ENCODE measurements at places on chromosomes 1 and 21. TPM values are rescaled to one million over a fixed set of nuclear protein-coding genes. Genes with fewer than 3 reads are reported as not detected.

PTGFR gene
- total RNA-seq: 0.43 TPM

ITLN1 gene
- total RNA-seq: not detected

SEMA6C gene
- 24.4 TPM for total RNA-seq

TMEM52 gene
- total RNA-seq: 13.4 TPM

PHLDA3 gene
- total RNA-seq: 111 TPM

CD48 gene
- 0.45 TPM for total RNA-seq

PARS2 gene
- 14.8 TPM for total RNA-seq

PRAMEF5 gene
- total RNA-seq: not detected

FBXO44 gene
- 30.8 TPM for total RNA-seq

C1orf105 gene
- not detected for total RNA-seq

SLC44A5 gene
- 11.7 TPM for total RNA-seq

ADAMTS5 gene
- 0.47 TPM for total RNA-seq

CDCA8 gene
- 35.3 TPM for total RNA-seq

FOXO6 gene
- total RNA-seq: 4.5 TPM

SPRR1A gene
- total RNA-seq: not detected

RCSD1 gene
- 0.73 TPM for total RNA-seq

FCER1A gene
- not detected for total RNA-seq

VCAM1 gene
- total RNA-seq: not detected

CASQ1 gene
- total RNA-seq: 2.8 TPM

CFHR4 gene
- not detected for total RNA-seq

NAV1 gene
- total RNA-seq: 37.2 TPM

ACTN2 gene
- total RNA-seq: 1.9 TPM

THEM5 gene
- total RNA-seq: not detected

PSRC1 gene
- total RNA-seq: 50.6 TPM

CGN gene
- total RNA-seq: 46.1 TPM

MIA3 gene
- 32.7 TPM for total RNA-seq

SPATA21 gene
- total RNA-seq: not detected

S100A2 gene
- total RNA-seq: not detected

NID1 gene
- total RNA-seq: 29.2 TPM

TEDDM1 gene
- not detected for total RNA-seq

SPRR1B gene
- not detected for total RNA-seq

KRTAP21-2 gene
- total RNA-seq: not detected

SYF2 gene
- total RNA-seq: 24.6 TPM

CD5L gene
- not detected for total RNA-seq

LCE1A gene
- total RNA-seq: not detected

TRAF3IP3 gene
- not detected for total RNA-seq

SERTAD4 gene
- 1.6 TPM for total RNA-seq

U2AF1 gene
- 70.4 TPM for total RNA-seq

DYNLT5 gene
- total RNA-seq: 2.8 TPM

ALX3 gene
- not detected for total RNA-seq

NR5A2 gene
- 8.8 TPM for total RNA-seq

AVPR1B gene
- not detected for total RNA-seq

Data from GM23338 (cell line).